ENCODE measurements at places on chromosomes 5 and 9. TPM values are rescaled to one million over a fixed set of nuclear protein-coding genes. Genes with fewer than 3 reads are reported as not detected.

The ASPN gene
- polyA plus RNA-seq: 8.7 TPM

The AJM1 gene
- polyA plus RNA-seq: 3.3 TPM

The RANBP3L gene
- polyA plus RNA-seq: 0.93 TPM

The FOXD4 gene
- polyA plus RNA-seq: 0.50 TPM

The TAS2R1 gene
- not detected for polyA plus RNA-seq

The C7 gene
- polyA plus RNA-seq: 45.4 TPM

The TMEM252 gene
- not detected for polyA plus RNA-seq

The KIAA1191 gene
- polyA plus RNA-seq: 51.4 TPM

The TAF11L5 gene
- polyA plus RNA-seq: not detected

The C5orf58 gene
- polyA plus RNA-seq: not detected

The CAVIN4 gene
- 0.31 TPM for polyA plus RNA-seq

The CDKN2A gene
- 1.9 TPM for polyA plus RNA-seq

The NRG2 gene
- polyA plus RNA-seq: 2.7 TPM

The PKD2L2 gene
- polyA plus RNA-seq: not detected

The ASS1 gene
- 147 TPM for polyA plus RNA-seq

The CCNO gene
- polyA plus RNA-seq: 8.5 TPM

The SLC46A2 gene
- 0.20 TPM for polyA plus RNA-seq

The GBGT1 gene
- polyA plus RNA-seq: 23.8 TPM

The CXCL14 gene
- 12.7 TPM for polyA plus RNA-seq

The AGXT2 gene
- not detected for polyA plus RNA-seq

The TMOD1 gene
- polyA plus RNA-seq: 4.9 TPM

The MYO10 gene
- 18.1 TPM for polyA plus RNA-seq

The MATR3 gene
- 68.2 TPM for polyA plus RNA-seq

The SPINK7 gene
- polyA plus RNA-seq: not detected

The CAPSL gene
- not detected for polyA plus RNA-seq

The PCSK1 gene
- polyA plus RNA-seq: 0.18 TPM

The CD72 gene
- 1.1 TPM for polyA plus RNA-seq

The GABRP gene
- 0.92 TPM for polyA plus RNA-seq

The ADAMTS19 gene
- not detected for polyA plus RNA-seq

The C5orf46 gene
- polyA plus RNA-seq: not detected

The GABRA6 gene
- polyA plus RNA-seq: not detected

The GPX3 gene
- 360 TPM for polyA plus RNA-seq

The EQTN gene
- not detected for polyA plus RNA-seq

The IFNA21 gene
- polyA plus RNA-seq: not detected

The SPAAR gene
- polyA plus RNA-seq: 0.68 TPM

The DAB2IP gene
- 25.5 TPM for polyA plus RNA-seq

The SARDH gene
- polyA plus RNA-seq: 2.6 TPM

The MARVELD2 gene
- polyA plus RNA-seq: 3.7 TPM

The HSPB3 gene
- polyA plus RNA-seq: not detected
